ENCODE measurements at places on chromosomes 6 and 20. TPM values are rescaled to one million over a fixed set of nuclear protein-coding genes. Genes with fewer than 3 reads are reported as not detected.

The OGFRL1 gene
- 3.0 TPM for total RNA-seq

The B3GALT4 gene
- 10.0 TPM for total RNA-seq

The LST1 gene
- 0.26 TPM for total RNA-seq

The DNMT3B gene
- 0.76 TPM for total RNA-seq

The TOP1 gene
- total RNA-seq: 12.4 TPM

The DEFB132 gene
- not detected for total RNA-seq

The TCF15 gene
- total RNA-seq: 1.1 TPM

The SSTR4 gene
- total RNA-seq: not detected

The SLC25A27 gene
- total RNA-seq: 1.5 TPM

The SH3BGRL2 gene
- 159 TPM for total RNA-seq

The SNX21 gene
- 11.7 TPM for total RNA-seq

The UNC93A gene
- not detected for total RNA-seq

All from dermis lymphatic vessel endothelial cell (primary cell).